CD4-positive, alpha-beta T cell treated with Interleukin-6 at 100 ng/mL for 8 hours (primary cell): ENCODE measurements at places on chromosomes 1 and 21.

DNA sequence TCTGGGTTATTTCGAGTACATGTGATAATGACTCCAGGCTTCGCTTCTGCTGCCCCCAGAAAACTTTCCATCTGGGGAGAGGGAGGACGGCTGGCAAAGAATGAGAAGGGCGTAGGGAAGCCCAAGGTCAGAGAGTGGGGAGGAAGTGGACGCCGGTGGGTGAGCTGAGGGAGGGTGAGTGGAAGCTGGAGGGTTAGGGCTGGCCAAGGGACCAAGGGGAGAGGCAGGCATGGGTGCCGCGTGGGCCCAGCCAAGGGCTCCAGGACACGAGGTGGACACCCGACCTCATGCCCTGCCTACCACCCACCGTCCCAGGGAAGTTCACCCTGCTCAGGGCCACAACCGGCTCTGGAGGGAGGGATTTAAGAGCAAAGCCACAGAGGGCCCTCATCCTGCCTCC lies 75.8 kb downstream of the CASZ1 start:
- no peak for DNase-seq

DNA sequence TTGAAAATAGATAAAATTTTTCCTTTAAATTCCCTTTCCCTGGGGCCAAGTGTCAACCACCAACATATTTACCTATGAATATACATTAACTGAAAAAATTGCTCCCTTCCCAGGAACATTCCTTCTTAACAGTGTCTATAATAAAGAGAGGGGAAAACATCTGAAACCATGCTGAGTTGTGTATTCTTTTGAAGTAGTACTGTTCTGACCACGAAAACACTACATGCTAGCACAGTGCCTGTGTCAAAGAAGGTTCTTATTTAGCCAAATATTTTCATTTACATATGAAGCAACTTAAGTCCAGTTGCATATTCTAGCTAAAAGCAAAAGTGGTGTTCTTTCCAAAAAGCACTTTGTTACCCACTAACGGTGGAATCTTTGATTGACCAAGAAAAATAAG lies 311.2 kb downstream of the VAV3 start:
- DNase-seq: no peak

GRCh38 chr1:189131576-189131975 lies 1346.1 kb downstream of the BRINP3 start:
- DNase-seq: no peak

DNA sequence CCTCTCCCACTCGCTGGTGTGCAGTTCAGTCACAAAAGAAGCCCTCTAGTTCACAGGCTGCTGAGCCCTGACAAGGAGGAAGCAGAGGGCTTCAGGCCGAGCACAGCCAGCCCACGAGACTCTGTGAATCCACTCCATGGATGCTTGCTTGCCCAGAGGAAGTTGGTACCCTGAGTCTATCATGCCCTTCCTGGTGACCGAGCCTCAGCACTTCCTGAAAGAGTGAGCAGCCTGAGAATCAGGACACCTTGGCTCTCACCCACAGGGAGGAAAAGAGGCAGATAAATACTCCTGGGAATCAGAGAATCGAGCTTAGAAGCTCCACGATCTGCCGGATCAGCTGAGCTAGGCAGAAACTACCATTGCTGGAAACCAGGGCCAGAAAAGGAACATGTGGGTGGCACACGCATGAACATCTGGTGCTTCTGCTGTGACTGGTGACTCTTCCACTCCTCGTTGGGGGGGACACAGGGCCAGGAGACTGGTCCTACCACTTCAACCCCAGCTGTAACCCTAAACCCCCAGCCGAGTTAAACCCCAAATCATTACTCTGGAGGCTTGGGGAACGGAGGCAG lies 376.3 kb upstream of the CAMK1G start:
- no peak for DNase-seq

GRCh38 chr1:156578055-156578454 lies 1.5 kb upstream of the TTC24 start:
- no peak for DNase-seq

GRCh38 chr21:14414932-14415508 lies 32.1 kb upstream of the HSPA13 start:
- DNase-seq: no peak

DNA sequence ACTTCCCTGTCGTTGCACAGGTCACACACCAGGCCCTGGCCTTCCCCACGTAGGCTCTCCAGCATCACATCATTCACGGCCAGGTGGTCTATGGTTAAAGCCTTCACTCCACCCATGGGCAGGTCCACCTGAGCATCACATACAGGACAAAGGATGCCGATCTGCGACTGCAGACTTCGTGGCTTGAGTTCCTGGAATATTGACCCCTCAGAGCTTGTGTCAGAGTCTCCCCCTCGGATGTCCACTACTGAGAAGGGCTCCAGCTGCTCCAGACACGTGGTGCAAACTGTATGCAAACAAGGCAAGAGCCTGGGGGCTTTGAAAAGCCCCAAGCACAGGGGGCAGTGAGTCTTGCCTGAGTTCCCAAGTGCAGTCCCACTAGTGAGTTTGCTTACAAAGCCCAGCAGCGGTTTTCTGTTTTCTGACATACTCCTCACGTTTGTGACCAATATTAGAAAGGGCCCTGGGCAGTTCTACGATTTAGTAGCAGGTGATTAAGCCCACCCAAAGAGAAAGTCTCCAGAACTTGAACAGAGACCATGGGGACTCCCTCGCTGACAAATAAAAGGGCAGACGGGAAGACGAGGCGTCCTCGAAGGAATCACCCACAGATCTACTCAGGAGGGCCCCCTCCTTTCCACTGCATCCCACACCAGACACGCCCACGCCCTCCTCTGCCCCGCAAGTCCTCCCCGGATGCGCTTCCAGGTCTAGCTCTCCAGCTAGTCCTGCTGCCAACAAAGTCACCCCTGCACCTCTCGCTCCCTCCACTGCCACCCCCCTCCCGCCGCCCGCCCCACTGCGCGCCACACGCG lies 568 bp downstream of the TRIM45 start:
- DNase-seq: no peak

GRCh38 chr1:93328809-93329760 lies 16.6 kb upstream of the DR1 start:
- DNase-seq: no peak

DNA sequence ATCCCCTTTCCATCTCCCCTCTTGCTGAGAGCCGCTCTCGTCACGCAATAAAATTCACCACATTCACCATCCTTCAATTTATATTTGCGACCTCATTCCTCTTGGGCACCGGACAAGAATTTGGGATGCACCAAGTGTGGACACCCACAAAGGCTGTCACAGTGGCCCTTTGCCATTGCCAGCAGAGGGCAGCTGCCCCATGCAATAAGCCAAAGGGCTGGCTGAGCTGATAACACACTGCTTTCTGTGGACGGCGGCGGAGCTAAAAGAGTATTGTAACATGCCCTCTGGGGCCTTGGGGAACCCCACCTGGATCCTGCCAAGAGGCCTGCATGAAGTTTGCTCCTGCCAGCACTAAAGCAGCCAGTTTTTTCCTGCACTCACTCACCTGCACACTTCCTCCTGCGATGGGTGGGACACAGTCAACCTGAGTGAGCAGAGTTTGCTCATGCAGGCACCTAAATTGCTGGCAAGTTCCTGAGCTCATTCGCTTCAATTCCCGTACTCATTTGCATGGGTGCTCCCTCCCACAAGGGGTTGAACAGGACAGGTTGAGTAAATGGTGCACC lies 792.3 kb upstream of the ADAMTS5 start:
- no peak for DNase-seq

DNA sequence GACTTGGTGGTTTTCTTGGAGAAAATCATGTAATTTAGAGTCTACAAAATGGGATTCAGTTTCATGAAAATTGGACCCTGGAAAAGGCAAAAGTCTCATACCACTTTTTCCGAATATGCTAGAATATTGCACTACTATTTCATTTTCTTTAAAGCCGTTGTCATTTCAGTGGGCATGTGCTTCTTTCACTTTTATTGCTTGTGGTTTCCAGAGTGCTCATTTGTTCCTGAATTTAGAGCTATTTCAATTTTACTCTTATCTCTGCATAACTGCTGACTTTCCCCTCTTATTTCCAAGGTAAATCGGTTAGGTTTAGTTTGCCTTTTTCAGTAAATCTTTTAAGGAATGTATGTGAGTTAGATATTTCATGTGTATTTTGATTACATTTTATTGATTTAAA lies 11.6 kb downstream of the HHAT start:
- DNase-seq: no peak

DNA sequence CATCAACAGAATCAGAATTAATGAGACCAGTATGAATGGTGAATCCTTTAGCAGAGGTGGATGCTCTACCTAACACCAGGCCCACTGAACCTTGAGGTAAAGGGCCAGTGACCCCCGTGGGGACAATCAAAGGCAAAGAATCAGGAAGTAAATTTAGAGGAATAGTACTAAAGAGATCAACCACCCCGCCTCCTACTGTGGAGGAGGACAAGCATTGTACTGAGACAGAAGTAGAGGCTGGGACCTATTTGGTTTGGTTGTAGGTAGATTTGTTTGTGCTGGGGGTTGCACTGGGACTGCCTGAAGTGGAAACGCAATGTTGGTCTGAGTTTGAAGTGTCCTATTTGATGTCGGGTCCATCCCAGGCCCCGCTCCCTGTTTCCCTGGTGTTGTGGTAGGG lies 9.5 kb downstream of the CD48 start:
- no peak for DNase-seq

GRCh38 chr1:155591770-155592169 lies 18.2 kb upstream of the MSTO1 start:
- peak; percentile 68 for DNase-seq

DNA sequence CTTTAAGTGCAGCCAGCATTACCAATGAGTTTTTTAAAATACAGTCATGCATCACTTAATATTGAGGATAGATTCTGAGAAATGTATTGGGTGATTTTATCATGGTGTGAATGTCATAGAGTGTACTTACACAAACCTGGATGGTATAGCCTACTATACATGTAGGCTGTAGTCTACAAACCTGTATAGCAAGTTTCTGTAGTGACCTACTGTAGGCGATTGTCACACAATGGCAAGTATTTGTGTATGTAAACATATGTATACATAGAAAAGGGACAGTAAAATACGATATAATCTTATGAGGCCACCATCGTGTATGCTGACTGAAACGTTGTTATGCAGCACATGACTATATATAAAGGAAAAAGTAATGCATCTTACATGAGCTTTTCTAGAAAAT lies 48.2 kb downstream of the RPE65 start:
- DNase-seq: no peak

GRCh38 chr1:184197831-184198230 lies 146.3 kb downstream of the TSEN15 start:
- no peak for DNase-seq

GRCh38 chr1:81600363-81600762 lies 200.4 kb upstream of the ADGRL2 start:
- DNase-seq: no peak

- no peak for DNase-seq
These were observed 19.9 kb upstream of the UBE2U start for GRCh38 chr1:64183395-64184002.

DNA sequence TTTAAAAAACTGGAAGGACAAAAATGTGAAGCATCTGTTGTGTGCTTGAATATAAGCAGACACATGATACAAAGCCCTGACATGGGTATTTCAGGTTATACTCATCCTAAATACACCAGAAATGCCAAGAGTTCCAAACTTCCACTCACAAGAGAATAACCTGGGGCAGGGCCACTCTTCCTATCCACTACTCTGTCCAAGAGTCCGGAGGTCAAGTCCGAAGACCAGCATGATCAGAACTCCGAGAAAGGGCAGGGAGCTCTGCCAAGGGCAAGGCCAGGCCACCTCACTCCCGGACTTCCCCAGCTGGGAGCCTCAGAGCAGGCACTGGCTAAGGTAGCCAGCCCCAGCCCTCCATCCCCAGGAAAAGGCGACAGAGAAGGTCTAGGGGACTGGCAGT lies 37.5 kb downstream of the HLCS start:
- no peak for DNase-seq
